ENCODE measurements at places on chromosomes 16 and 17.
A peak's percentile ranks its signal among the peaks of the same experiment; 100 is the strongest.

GRCh38 chr17:69533481-69534234, 119.2 kb downstream of the MAP2K6 start:
- DNase-seq: no peak

- DNase-seq: no peak
These were observed 3.0 kb downstream of the JPT2 start for GRCh38 chr16:1681032-1681431.

GRCh38 chr16:3497771-3498170, 2.5 kb upstream of the C16orf90 start:
- no peak for DNase-seq

GRCh38 chr17:77817953-77818352, 140.6 kb upstream of the TNRC6C start:
- no peak for DNase-seq

GRCh38 chr17:45951941-45952340, 47.1 kb upstream of the STH start:
- no peak for DNase-seq

GRCh38 chr17:4490637-4491061, 8.0 kb upstream of the SPNS2 start:
- DNase-seq: no peak

- no peak for DNase-seq
These were observed 12.5 kb downstream of the TMIGD1 start for GRCh38 chr17:30321314-30321713.

DNA sequence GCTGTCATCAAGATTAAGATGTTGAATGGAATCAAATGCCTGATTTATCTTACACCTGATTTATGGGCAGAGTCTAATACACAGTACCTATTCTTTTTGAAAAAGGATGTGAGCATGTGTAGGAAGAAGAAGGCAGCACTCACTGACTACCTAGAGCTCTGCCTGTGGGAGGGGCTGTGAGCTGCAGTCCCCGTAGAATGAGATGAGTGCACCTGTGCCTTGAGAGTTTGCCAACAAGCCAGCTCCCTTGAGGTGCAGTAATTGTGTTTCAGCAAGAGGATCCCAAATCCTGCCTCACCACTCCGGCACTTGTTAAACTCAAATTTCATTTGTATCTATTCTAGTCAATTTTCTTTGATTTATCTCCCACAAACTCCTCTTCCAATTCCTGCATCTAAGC, 46.0 kb downstream of the CDH11 start:
- DNase-seq: no peak

DNA sequence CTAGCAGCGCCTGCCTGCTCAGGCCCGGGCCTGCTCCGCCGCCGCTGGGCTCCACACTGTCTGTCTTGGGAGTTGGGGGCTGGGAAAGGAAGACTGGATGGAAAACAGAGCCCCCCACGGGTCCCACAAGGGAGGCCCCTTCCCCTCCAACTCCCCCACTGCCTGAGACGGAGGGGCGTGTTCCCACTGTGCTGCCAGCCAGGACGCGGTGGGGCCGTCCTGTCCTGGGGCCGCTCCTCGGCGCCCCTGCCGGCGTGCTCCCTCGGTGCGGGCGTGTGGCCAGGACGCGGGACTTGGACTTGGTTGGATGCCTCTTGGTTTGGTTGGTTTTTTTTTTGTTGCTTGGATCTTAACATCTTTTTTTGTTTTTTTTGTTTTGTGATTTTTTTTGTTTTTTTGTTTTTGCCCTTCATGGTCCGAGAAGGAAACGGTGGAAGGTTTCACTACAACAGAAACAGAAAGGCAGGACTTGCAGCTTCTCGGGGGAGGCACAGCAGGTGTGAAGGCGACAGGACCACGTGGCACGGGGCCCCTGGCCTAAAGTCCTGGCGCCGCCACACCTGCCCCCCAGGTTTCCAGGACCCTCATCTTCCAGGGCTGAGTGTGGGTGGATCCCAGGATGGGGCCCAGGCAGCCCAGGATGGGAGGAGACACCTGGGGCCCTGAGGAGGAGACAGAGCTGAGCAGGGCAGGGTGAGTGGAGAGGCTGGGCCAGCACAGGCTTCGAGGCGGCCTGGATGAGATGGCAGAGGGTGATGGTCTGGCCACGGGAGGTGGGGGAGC, 16.0 kb downstream of the ENGASE start:
- no peak for DNase-seq

DNA sequence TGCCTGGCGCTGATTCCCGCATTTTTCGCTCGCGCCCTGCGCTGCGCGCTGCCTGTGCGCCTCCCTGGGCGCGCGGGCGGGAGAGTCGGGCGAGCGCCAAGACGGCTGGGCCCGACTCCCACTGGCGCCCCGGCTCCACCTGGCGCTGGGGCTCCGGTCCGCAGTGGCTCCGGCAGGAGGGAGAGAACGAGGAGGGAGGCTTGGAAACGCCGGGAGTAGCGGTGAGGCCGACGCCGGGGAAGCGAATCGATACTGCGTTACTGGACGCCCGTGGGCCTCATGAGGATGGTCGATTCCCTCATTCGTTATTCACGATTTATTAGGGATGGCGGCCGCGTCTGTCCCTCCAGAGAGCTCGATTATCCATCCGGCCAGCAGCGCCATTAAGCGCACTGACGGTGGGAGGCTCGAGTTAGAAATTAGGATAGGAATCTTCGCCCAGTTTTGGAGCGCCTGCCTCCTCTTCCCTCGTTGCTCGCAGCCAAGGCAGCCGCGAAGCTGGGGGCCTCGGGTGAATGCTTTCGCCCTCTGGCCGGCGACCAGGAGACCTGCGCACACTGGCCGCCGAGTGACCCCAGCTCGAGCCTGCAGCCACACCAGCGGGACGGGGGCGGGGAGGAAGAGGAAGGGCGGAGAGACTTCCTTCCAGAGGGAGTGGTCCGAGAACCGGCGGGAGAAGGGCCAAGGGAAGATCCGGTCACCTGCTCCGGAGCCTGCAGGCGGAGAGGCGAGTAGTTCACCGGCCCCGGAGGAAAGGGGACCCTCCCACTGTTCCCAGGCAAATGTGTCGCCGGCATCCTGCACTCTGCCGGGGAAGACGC, 1.3 kb upstream of the PCGF2 start:
- DNase-seq: peak; percentile 36

DNA sequence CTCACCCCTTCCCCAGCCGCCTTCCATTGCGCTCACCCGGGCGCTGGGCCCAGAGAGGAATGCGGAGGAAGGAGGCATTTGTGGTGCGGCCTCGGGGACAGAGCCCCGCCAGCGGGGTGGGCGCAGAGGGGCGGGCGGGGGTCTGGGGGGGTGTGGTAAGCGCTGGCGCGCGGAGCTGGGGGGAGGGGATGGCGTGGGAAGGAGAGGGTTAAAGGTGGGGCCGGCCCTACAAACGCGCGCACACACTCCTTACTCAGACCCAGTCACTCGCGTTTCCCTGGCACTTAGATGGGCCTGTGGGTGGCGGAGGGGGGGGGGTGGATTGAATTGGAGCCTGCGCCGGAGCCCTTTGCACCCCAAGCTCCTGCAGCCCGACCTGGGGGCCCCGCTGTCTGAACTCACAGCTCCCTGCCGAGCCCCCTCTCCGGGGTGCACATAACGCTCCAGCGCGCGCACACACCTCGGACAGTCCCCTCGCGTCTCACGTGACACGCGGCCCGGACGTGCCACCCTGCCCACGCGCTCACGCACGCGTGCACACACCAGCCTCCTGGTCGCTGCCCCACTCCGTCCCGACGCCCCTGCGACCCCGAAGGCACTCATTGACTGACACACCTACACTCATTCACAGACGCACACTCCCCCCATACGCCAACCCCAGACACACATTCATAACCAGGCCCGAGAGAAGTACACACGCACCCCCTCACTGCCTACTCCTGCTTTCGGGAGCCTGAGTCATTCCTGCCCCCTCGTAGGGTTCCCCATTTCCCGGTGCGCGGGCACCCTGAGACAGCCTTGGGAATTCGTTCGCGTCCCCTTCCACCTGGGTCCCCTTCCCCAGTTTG, 844 bp downstream of the TBKBP1 start:
- DNase-seq: no peak

DNA sequence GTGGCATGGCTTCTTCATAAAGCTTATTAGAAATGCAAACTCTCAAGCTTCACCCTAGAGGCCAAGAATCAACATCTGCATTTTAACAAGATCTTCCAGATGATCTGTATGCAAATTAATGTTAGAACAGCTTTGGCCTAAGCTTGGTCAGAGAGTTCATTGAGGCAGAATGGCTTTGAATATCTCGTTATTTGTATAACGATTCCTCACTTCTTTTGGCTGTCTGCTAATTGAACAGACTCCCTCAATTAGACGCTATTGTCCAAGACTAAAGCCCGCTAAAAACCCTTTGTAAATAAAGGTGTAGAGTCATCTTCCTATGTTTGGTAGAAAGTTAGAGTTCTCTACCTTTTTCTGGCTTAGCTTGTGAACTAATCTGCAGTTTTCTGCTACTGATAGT, 1453.7 kb downstream of the CDH8 start:
- DNase-seq: no peak

DNA sequence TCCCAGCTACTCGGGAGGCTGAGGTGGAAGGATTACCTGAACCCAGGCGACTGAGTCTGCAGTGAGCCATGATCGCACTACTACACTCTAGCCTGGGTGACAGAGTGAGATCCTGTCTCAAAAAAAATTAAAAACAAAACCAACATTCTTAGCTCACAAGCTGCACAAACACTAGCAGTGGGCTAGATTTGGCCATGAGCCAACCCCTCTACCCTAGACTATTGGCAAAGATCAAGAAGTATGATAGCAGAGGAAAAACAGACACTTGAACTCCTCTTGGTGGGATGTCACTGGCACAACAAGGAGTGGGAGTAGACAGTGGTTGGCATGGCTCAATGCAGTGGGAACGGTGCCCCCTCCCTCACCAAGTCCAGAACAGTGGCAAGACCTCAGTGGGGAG, 19.6 kb upstream of the RIPOR1 start:
- no peak for DNase-seq

DNA sequence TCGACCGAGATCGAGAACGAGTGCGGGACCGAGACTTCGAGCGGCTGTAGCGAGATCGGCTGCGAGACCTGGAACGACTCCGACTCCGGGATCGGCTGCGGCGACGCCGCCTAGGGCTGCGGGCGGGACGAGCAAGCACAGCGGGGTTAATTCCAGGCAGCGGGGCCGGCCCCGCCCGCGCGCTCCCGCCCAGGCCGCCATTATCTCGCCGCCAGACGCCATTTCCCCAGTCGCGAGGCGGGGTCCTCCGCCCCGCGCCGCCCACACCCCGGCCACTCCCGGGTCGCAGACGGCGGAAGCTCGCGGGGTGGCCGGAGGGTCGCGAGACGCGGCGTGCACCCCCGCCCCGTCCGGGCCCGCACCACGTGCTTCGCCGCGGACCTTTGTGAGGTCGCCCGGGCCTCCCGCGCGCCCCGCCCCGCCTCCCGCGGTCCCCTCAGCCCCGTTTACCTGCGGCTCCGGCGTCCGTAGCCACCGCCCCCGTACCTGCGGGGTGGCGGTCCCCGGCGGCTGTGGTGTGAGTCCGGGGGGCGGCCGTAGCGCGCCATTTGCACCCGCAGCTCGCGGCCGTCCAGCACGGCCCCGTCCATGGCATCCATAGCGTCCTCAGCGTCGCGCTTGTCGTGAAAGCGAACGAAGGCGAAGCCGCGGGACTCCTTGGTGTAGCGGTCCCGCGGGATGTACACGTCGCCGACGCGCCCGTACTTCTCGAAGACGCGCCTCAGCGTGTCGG, 616 bp downstream of the SRSF2 start:
- no peak for DNase-seq

DNA sequence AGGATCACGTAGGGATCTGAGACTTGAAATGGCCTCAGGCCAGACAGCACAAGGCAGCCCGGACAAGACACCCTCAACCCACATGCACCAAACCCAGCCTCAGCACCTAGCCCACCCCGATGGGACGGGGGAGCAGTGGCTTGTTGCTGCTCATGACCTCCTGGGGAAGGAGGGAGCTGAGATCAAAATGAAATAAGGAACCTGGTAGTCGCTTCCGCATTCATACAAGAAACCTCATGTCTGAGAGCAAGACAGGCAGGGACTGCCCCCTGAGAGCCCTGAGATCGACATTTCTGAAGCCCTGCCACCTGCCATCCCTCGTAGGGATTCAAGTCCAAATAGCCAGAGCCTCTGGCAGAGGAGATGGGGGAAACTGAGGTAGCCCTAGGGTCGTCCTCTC, 5.7 kb upstream of the CEP131 start:
- no peak for DNase-seq

DNA sequence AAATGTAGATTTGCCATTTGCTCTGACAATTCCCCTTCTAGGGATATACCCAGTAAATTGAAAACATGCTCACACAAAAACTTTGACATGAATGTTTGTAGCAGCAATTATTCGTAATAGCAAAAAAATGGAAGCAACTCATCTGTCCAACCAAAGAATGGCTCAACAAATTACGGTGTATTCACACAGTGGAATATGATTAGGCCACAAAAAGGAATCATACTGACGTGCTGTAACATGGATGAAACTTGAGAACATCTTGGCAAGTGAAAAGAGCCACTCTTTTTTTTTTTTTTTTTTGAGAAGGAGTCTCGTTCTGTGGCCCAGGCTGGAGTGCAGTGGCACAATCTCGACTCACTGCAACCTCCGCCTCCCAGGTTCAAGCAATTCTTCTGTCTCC, 24.1 kb upstream of the SPNS3 start:
- no peak for DNase-seq

GRCh38 chr16:72159386-72159785, 12.6 kb downstream of the PMFBP1 start:
- DNase-seq: no peak

DNA sequence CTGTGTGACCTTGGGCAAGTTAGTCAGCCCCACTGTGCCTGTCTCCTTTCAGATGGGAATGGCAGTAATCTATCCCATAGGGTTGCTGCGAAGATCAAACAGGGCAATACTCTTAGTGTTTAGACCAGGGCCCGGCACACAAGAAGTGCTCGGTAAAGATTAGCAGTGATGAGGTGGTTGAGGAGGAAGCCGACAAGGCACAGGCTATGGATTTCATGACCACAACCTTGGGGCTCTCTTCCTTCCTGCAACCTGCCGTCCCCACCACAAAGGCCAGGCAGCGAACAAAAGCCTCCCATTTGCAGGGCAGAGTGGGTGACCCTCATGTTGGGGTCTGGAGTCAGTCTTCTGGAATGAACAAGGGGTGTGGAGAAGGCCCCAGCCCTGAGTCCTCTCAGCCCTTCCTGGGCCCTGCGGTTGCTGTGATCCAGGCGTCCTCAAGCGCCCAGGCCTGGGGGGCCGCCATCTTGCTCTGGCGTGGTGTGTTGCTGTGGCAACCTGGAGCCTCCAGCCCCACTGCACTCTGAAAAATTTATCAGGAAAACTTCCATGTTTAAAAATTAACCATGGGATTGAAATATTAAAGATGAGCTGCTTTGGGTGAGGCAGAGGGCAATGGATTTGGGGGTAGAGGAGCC, 9.8 kb downstream of the ADAM11 start:
- no peak for DNase-seq

- no peak for DNase-seq
These were observed 260.6 kb downstream of the CPPED1 start for GRCh38 chr16:12542818-12543699.

- no peak for DNase-seq
These were observed 622 bp downstream of the CUEDC1 start for GRCh38 chr17:57954397-57955182.

GRCh38 chr17:36720131-36720530, 118.7 kb downstream of the MRM1 start:
- no peak for DNase-seq

Measured in cerebellar nuclear complex (tissue), 1 donor.